Activated CD8-positive, alpha-beta T cell treated with anti-CD3 and anti-CD28 coated beads, Interleukin-2, amount 10 ng/mL, durations not matched to agents 7 days and 5 days (primary cell): ENCODE measurements at places on chromosomes 13 and 19.
A peak's percentile ranks its signal among the peaks of the same experiment; 100 is the strongest.

DNA sequence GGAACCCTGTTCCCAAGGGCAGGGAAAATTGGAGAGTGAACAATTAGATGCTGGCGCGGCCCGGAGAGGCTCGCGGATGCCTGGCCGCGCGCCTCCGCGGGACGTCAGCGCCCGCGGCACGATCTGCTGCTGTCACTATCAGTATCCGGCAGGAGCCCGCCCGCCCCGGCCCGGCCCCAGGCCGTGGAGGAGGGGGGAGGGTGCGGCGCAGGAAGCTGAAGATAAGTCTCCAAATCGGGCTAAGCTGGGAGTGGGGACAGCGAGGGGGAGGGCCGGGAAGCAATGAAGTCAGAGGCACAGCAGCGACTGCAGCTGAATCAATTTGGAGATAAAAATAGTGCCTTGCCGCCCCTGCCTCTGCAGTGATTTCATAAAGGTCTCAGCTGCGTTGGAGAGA, 441.5 kb upstream of the KLF12 start:
- H3K27me3 ChIP-seq = peaks cover 40% of the 10 kb centered on the region
- H3K36me3 ChIP-seq = no peaks in the 10 kb centered on the region
- peak overlapping the region; percentile 70 for H3K4me3 ChIP-seq
- peak; percentile 70 for DNase-seq

GRCh38 chr13:24068472-24068871, 92.0 kb upstream of the SPATA13 start:
- peaks cover 8% of the 10 kb centered on the region for H3K4me1 ChIP-seq
- H3K36me3 ChIP-seq = no peaks in the 10 kb centered on the region
- no peak for DNase-seq
- H3K4me3 ChIP-seq = no peak overlapping the region
- H3K27me3 ChIP-seq = peaks cover 5% of the 10 kb centered on the region

DNA sequence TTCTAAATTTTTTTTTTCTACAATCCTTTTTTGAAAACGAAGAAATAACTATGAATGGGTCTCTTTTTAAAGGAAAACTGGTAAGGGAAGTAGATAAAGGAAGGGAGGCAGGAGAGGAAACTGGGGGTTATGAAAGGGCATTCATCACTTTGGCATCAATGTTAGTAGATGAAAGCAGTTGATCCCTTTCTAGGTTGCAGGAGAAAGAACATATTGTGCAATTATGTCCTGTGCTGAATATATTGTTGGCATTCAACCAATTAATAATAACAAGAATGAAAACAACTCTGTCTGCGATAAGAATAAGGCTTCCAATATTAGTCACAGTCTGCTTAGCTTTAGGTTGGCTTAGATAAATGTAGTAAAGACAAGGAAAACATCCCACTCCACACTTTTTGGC, 796.8 kb upstream of the KLHL1 start:
- H3K36me3 ChIP-seq = no peaks in the 10 kb centered on the region
- no peaks in the 10 kb centered on the region for H3K4me1 ChIP-seq
- no peaks in the 10 kb centered on the region for H3K27me3 ChIP-seq
- DNase-seq = no peak
- H3K4me3 ChIP-seq = no peak overlapping the region

DNA sequence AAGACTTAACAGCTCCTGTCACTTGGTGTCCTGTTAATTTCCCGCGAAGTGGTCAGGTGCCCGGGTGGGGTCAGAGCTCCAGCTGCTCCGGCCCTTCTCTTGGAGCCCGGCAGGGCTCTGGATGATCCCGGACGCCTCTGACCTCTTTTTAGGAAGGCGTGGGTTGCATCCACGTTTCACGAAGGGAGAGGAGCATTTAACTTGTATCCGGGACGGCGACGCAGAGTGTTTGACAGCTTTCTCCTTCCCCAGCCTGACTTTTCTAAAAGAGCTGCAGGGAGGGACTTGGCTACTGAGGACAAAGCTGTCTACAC, 656 bp downstream of the ZNF155 start:
- H3K27ac ChIP-seq = peak overlapping the region; percentile 94
- no peak for DNase-seq
- peaks cover 13% of the 10 kb centered on the region for H3K36me3 ChIP-seq
- peaks cover 6% of the 10 kb centered on the region for H3K4me1 ChIP-seq

GRCh38 chr13:42110410-42111155, 62.1 kb downstream of the DGKH start:
- no peaks in the 10 kb centered on the region for H3K36me3 ChIP-seq
- H3K27ac ChIP-seq = no peak overlapping the region
- H3K4me1 ChIP-seq = peaks cover 4% of the 10 kb centered on the region
- peak; percentile 59 for DNase-seq

DNA sequence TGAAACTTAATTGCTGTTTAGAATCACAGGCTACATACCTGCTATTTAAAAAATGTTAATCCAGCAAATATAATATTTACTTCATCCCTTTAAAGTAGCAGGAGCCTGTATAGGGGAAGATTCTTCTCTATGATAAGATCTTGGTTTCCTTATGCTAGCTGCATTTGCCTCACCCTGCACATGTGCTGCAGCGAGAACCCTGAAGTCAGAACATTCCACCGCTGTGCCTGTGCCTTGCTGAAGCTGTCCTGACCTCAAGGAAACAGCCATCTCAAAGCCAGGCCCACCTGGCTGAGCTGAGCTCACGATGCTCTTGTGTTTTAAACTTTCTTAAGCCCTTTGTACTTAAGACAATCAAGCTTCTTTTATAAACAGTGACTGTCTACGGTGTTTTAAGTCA, 355.0 kb upstream of the PCDH20 start:
- DNase-seq = no peak
- no peaks in the 10 kb centered on the region for H3K27me3 ChIP-seq
- H3K4me3 ChIP-seq = no peak overlapping the region
- H3K27ac ChIP-seq = no peak overlapping the region
- no peaks in the 10 kb centered on the region for H3K4me1 ChIP-seq
- no peaks in the 10 kb centered on the region for H3K36me3 ChIP-seq

DNA sequence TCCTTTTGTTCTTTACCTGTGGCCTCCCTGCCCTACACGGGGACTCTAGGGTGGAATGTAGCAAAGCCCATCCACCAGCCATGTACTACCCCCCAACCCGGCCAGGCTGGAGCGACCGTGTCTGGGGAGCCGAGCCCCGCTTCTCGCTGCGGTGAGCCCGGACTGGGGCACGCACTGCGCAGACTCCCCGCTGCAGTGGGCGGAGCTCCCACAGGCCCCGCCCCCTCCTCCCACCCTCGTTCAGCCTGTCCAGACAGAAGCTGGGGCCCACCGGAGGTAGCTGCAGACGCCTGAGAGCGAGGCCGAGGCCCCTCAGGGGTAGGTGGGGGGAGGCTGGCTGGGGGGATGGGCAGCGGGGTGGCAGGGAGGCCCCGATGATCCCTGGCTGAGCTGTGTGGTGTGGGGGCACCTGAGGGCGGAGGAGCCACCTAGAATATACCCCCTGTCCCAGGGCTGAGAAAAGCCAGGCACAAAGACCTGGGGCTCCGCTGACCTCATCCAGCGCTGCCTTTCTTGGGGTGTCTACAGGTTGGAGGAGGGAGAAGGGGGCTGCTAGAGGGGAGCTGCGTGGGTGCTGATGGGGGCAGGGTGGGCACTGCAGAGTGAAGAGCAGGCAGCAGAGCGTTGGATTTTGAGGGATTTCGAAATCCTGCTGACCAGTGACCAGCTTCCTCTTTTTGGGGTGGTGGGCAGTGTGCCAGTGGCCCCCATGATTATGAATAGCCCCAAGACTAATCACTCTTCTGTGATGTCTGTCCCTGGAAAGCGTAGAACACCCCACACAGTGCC, 17.3 kb downstream of the PLD3 start:
- peak; percentile 49 for DNase-seq
- peaks cover 10% of the 10 kb centered on the region for H3K36me3 ChIP-seq
- H3K27me3 ChIP-seq = no peaks in the 10 kb centered on the region
- H3K4me3 ChIP-seq = peak overlapping the region; percentile 58

GRCh38 chr19:33210266-33210940, 15.2 kb downstream of the SLC7A10 start:
- no peaks in the 10 kb centered on the region for H3K27me3 ChIP-seq
- H3K4me1 ChIP-seq = no peaks in the 10 kb centered on the region
- no peak overlapping the region for H3K27ac ChIP-seq
- H3K4me3 ChIP-seq = no peak overlapping the region
- DNase-seq = no peak

- peak overlapping the region; percentile 70 for H3K27ac ChIP-seq
- peaks cover 40% of the 10 kb centered on the region for H3K4me1 ChIP-seq
- no peak for DNase-seq
- no peaks in the 10 kb centered on the region for H3K27me3 ChIP-seq
These were observed 2.3 kb upstream of the ASF1B start for GRCh38 chr19:14138576-14139265.

DNA sequence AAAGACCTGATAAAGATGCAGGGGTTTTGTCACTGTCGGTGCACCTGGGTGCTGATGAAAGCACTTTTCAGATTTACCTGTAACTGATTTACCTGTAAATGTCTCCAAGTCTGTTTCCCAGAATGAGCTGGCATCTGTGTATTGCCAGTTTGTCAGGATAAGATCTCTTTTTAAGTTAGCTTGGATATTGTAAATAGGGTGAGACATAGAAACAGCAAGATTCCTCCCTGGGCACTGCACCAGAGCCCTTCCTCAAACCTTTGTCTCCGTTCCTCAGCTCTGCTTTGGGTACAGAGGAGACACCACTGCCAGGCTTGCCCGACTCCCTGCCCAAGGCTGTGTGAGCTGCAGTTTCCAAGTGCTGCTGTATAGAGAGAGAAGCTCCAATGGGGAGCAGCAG, 158.6 kb downstream of the TNFRSF19 start:
- no peak overlapping the region for H3K4me3 ChIP-seq
- no peaks in the 10 kb centered on the region for H3K27me3 ChIP-seq
- peaks cover 2% of the 10 kb centered on the region for H3K36me3 ChIP-seq
- no peaks in the 10 kb centered on the region for H3K4me1 ChIP-seq
- DNase-seq = no peak

GRCh38 chr13:64850017-64850416, 2380.1 kb downstream of the PCDH9 start:
- no peaks in the 10 kb centered on the region for H3K36me3 ChIP-seq
- no peaks in the 10 kb centered on the region for H3K4me1 ChIP-seq
- H3K27ac ChIP-seq = no peak overlapping the region
- no peak for DNase-seq
- H3K4me3 ChIP-seq = no peak overlapping the region
- no peaks in the 10 kb centered on the region for H3K27me3 ChIP-seq

DNA sequence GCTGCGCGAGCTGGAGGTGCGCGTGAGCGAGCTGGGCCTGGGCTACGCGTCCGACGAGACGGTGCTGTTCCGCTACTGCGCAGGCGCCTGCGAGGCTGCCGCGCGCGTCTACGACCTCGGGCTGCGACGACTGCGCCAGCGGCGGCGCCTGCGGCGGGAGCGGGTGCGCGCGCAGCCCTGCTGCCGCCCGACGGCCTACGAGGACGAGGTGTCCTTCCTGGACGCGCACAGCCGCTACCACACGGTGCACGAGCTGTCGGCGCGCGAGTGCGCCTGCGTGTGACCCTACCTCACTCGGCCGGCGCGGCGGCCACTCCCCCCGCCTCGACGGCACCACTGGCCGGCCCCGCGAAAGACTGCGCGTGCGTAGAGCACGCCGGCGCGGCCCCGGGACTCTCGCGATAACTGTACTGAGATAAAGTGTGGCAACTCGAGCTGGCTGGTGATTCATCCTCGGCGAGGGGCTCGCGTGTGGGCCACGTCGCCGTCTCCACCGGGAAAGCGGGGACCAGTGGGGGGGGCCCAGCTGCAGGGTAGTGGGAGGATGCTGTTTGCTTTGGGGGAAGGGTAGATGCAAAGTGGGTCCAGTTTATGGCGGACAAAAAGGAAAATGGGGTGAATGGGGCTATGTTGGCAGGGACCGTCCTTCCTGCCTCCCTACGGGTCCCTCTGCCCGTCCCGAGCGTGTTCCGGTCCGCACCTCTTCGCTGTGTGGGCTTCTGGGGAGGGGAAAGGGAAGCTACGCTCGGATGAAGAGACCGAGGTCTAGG, 11.4 kb downstream of the FUT6 start:
- H3K4me3 ChIP-seq = peak overlapping the region; percentile 92
- H3K36me3 ChIP-seq = no peaks in the 10 kb centered on the region
- no peaks in the 10 kb centered on the region for H3K27me3 ChIP-seq
- peak overlapping the region; percentile 97 for H3K27ac ChIP-seq
- H3K4me1 ChIP-seq = peaks cover 15% of the 10 kb centered on the region
- DNase-seq = peak; percentile 96

GRCh38 chr19:872266-872951, 12.9 kb downstream of the CFD start:
- peaks cover 11% of the 10 kb centered on the region for H3K4me1 ChIP-seq
- peak; percentile 94 for DNase-seq
- H3K4me3 ChIP-seq = peak overlapping the region; percentile 73
- no peaks in the 10 kb centered on the region for H3K27me3 ChIP-seq
- peak overlapping the region; percentile 89 for H3K27ac ChIP-seq

DNA sequence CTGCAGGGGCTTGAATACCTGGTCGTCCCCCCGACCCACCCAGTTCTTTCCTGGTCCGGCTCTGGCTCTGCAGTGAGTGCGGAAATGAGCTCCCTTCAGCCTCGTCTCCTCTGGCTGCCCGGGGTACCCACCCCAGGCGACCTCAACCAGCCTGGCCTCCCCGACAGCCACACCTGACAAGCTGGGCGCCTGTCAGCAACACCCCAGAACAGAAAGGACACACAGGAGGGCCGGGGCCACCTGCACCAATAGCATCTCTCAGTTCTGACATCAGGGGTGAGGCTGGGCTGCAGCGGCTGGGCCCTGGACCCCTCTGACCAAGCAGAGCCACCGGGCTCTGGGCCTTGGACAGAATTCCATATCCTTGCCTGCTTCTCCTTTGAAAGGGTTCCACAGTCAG, 19.7 kb downstream of the SUGP1 start:
- H3K4me1 ChIP-seq = no peaks in the 10 kb centered on the region
- no peak overlapping the region for H3K27ac ChIP-seq
- H3K36me3 ChIP-seq = peaks cover 28% of the 10 kb centered on the region
- H3K4me3 ChIP-seq = no peak overlapping the region
- H3K27me3 ChIP-seq = no peaks in the 10 kb centered on the region

DNA sequence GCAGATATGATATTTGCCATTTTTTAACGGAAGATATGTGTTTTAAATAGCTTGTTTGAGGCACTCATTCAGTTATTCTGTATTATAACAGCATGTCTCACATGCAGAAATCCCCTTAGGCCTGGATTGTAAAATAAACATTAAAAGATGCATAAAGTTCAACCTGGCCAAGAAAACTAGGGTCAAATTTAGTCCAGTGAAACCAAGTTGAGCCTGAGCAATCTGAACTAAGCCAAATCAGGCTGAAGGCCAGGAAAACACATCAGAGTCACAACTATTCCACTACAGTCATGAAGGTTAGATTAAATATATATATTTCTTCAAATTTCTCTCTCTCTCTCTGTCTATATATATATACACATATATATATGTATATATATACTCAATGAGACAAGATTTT, 504.8 kb downstream of the SLITRK1 start:
- H3K4me3 ChIP-seq = no peak overlapping the region
- H3K4me1 ChIP-seq = no peaks in the 10 kb centered on the region
- no peak for DNase-seq
- no peaks in the 10 kb centered on the region for H3K27me3 ChIP-seq
- no peaks in the 10 kb centered on the region for H3K36me3 ChIP-seq

DNA sequence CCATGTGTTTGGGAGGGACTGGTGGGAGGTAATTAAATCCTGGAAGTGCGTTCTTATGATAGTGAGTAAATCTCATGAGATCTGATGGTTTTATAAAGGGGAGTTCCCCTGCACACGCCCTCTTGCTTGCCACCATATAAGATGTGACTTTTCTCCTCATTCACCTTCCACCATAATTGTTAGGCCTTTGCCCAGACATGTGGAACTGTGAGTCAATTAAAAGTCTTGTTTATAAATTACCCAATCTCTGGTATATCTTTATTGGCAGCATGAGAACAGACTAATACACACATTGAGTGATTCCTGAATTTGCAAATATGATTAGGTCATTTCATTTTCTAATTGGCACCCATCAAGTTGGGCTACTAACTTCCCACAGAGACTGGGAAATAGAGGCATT, 977.2 kb downstream of the SLITRK1 start:
- no peak for DNase-seq
- H3K27ac ChIP-seq = no peak overlapping the region
- no peaks in the 10 kb centered on the region for H3K36me3 ChIP-seq
- no peaks in the 10 kb centered on the region for H3K27me3 ChIP-seq
- no peak overlapping the region for H3K4me3 ChIP-seq
